ENCODE measurements at places on chromosomes 2 and 18.

- DNase-seq, result no peak
Observed at GRCh38 chr2:84874381-84875212, 6.3 kb downstream of the TRABD2A start.

GRCh38 chr2:57828221-57828620 lies 218.4 kb upstream of the VRK2 start:
- no peak for DNase-seq

GRCh38 chr2:229137066-229137465 lies 134.0 kb downstream of the PID1 start:
- DNase-seq, result no peak

DNA sequence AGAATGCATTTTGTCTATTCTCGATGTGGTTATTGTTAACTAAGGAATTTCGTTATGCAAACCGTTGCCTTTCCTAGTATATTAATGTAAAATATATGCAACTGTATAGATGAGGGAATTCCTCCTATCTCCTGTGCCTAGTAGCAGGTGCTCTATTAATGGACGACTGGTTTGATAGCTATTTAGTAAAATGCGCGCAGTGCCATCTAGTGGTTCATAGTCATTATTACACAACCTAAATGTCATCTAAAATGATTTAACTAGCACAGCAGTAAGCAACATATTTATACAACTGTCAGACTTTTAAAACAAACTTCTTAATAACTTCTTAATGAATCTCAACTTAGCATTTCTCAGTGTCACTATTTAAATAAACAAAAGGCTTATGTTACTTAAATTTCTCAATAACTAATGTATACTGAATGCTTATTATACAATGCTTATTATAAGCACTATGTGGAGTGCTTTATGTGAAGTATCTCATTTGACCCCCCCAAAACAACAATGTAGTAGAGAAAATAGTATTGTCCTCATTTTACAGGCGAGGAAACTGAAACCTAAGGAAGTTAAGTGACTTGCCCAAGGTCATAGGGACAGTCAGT lies 77.9 kb downstream of the DTNA start:
- DNase-seq, result no peak

DNA sequence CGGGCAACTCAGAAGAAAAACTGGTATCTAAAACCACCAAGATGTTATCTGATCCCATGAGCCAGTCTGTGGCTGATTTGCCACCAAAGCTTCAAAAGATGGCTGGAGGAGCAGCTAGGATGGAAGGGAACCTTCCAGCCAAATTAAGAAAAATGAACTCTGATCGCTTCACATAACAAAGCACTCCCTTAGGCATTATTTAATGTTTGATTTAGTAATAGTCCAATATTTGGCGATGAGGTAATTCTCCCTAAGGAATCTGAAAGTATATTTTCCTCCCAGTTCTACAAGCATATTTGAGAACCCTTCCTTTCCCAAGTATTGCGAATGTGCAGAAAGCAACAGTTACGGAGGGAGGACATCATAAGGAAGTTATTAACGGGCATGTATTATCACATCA lies 156.6 kb downstream of the KCNJ3 start:
- no peak for DNase-seq

DNA sequence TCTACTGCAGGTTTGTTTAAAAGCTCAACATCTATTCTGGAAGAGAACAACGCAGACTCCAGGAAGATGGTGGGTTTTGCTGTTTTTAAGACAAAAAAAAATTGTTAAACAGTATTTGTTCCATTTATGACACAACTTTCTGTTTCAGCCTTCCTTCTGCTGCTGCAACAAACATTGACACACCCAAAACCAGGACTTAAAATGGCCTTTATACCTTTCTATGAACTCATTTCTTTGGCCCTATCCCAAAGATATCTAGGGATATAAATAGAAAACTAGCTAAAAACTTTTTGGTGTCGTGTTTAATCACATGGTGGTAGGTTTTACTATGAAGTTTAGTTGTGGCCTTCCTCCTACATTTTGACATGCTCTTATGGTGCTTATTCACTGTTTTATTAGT lies 964 bp upstream of the GALNT3 start:
- no peak for DNase-seq

DNA sequence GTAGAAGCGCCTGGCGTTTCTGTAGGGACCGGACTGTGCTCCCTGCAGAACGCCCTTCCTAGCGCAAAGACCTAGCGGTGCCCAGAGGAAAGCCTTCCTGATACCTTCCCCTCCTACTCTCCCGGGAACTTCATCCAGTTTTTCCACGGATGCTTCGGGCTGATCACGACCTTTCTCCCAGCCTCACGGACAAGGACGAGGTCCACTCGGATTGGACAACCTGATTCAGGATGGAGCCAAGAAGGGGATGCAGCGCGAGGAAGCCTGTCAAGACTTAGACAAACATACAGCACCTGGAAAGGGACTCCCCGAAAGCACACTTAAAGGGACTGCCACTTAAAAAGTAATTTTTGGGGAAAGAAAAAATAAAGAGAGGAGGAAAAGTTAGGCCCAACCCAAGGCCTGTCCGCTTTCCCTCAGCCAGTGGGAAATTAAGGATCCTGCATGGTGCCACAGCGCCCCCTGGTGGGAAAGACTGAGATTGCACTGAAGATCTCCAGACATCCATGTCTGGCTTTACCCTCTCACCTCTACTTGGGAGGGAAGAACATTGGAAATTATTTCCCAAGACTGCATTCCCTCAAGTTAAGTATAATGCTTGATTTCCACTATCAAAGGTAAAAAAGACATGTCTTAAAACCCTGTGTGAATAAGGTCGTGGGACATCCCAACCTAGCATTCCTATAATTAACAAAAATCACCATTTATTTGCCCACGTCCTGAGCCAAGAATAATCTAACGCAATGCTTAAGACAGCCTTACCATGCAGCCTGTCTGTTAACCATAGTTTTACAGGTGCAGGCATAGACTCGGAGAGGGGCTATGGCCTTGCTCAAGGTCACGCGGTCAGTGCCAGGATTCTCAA lies 13.4 kb upstream of the COPS8 start:
- peak; percentile 50 for DNase-seq

- no peak for DNase-seq
Observed at GRCh38 chr2:75003773-75004172, 45.3 kb downstream of the POLE4 start.

DNA sequence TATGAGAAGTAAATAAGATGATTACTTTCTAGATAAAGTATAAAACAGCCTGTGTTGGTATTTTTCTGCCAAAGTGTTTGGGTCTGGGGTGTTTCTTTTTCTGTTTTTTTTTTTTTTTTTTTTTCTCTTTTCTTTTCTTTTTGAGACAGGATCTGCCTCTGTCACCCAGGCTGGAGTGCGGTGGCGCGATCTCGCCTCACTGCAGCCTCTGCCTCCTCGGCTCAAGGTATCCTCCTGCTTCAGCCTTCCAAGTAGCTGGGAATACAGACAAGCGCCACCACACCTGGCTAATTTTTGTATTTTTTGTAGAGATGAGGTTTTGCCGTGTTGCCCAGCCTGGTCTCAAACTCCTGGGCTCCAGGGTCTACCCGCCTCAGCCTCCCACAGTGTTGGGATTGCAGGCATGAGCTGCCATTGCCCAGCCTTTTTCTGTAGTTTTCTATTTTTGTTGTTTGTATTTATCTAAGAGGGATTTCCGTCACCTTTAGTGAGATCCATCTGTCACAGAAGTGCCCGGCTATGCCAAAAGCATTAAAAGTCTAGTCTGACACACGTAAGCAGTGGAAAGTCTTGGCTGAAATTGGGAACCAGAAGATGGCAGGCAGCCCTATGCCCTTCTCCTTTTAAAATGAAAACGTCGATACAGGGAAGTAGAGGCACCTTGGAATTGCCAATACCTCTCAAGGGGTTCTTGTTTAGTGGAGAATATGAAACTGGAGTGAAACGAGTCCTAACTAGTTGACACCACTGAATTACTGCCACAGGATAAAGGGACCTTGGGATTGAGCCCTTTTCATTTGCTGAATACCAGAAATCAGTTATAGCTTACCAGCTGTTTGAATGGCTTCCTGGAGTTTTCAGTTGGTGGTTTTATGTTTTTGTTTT lies 14.0 kb downstream of the UGP2 start:
- DNase-seq, result no peak

GRCh38 chr2:18214936-18215335 lies 336.5 kb downstream of the KCNS3 start:
- DNase-seq, result no peak

DNA sequence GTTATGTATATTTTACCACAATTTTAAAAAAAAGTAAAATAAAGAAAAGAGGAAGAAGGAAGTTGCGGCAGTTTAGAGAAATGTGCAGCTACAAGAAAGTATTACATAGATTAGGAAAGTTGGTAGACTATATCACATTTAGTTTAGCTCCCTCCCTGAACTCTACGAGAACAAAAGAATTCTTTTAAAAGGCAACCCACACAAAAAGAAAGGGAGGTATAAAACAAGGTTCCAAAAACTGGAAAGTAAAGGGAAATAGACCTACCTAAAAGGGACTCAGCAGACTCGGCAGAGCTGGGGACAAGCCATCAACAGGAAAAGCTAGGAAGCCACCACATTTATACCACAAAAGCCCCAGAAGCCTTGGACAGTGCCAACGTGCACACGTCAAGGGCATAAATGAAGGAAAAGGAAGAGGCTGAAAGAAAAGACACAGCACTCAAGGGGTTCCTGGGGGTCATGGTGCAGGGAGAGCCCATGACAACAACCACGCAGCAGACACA lies 9.1 kb downstream of the TMEM127 start:
- no peak for DNase-seq

DNA sequence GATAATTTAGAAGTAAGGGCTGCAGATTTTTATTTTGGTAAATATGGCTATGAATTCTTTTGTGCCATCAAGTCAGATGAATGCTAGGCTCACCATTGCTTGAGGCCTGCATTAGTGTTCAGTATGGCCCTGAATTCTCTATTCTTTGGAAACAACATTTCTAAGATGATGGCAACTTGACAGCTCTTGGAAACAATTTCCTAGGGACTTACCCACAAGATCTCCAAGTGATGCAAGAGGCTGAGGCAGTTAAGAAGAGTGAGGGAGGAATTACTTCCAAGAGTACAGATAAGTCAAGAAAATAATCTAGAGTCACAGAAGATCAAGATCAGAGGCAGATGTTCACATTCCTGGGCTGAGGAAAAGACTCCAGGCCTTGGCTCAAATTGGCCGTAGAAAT lies 129.1 kb downstream of the NRP2 start:
- no peak for DNase-seq

DNA sequence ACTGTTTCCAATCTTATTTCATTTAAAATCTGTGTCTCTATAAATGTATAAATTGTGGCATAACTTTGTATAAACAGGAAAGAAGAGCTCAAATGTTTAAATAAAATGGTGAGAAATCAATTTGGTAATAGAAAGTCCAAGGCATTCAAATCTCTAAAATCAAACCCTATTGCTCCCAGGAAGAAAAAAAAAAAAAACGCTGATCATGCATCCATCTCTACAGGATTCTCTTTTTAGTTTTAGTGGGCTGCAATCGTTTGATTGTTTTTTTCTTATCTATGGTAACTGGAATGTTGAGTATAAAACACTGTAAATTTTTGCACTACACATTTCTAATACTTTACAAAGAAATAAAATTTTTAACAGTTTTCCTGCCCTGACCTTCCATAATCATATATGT lies 75.6 kb downstream of the NCKAP1 start:
- DNase-seq, result no peak

DNA sequence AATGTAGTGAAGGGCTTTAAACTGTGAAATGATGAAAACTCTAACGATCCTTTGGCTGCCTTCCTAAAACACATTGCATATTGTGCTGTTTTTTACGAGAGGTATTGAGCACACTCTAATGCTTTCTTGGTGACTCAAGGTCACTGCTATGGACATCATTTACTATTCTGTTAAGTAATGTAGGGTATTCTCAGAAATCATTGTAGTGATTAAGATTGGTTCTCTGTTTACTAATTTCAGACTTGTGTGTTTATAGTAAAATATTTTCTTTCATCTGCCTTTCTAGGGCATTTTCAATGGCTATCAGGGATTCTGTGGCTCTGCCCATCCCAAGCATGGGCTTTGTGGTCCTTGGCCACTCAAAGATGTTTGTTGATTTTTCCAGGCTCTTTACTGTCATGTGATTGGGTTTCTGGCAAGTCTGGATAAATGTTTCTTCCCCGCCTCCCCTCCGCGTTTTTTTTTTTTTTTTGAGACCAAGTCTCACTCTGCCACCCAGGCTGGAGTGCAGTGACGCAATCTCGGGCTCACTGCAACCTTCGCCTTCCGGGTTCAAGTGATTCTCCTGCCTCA lies 29.3 kb downstream of the UBE2F start:
- DNase-seq, result no peak

DNA sequence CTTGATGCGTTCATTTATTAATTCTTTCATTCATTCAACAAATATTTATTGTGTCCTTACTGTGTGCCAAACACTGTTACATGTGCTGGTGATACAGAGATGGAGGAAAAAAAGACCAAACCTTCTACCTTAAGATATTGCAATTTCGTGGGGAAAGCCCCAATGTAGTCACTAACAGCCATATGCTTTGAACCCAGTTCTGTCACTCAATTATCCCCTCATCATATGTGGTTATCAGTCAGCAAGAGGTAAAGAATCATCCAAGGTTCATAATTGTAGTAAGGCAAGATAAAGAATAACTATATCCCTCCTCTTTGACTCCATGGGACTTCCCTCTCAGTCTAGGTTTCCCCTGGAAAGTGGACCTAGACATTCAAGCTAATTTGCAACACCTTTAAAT lies 1185.6 kb upstream of the CELF4 start:
- DNase-seq, result no peak

DNA sequence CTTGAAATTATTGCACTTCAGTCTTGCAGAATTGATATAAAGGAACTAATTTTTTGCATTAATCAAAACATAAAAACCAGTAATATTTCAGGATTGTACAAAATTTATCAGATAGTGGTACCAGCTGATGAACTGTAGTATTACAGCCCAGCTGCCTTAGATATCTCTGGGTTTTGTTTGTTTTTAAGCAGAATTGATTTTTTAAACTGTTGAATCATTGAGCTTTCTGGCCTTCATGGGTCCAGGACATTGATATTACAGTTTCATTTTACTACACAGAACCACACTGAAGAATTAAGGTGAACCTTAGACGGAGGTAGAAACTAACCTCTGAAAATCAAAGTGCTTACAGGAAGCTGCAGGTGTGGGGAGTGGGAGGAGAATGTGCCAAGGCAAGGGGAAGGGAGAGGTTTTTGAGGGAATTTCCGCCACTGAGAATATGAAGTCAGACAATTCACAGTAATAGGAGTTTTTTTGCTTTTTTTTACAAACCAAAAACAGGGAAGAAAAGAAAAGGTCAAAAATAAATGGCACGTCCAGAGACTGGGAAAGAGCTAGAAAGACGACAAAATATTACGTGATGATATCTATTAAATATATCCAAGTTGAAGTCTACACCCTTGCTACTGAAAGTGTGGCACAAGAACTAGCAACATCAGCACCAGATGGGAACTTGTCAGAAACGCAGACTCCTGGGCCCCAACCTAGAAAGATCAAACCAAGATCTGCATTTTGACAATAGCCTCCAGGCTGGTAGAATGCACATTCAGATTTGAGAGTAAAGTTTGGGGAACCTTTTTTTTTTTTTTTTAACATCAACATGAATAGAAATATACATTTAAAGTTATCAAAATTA lies 40.8 kb upstream of the SPAG16 start:
- DNase-seq, result no peak

Measured in activated effector memory CD4-positive, alpha-beta T cell treated with Interleukin-2 at 50 U/mL for 16 hours (primary cell).